ENCODE measurements at places on chromosomes 12 and 14.

GRCh38 chr12:127570387-127570786 lies 696.6 kb upstream of the TMEM132C start:
- DNase-seq: no peak

DNA sequence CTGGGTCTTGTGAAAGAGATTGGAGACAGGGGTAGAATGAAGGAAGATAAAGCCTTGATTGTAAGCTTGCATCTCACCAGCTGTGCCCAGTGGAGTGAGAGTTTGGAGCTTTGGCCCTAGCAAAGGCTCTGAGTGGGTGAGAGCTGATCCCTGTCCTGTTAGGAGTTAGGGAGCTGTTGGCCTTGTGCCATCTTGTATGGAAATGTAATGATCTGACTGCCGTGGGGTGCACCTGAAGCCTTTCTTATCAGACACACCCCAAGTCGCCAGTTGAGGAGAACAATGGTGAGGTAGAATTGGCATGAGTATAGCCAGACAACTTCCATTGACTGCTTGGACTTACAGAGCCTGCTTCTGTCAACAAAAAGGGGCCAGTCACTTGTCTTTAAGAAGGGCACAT lies 130.1 kb downstream of the PRKCH start:
- DNase-seq: no peak

DNA sequence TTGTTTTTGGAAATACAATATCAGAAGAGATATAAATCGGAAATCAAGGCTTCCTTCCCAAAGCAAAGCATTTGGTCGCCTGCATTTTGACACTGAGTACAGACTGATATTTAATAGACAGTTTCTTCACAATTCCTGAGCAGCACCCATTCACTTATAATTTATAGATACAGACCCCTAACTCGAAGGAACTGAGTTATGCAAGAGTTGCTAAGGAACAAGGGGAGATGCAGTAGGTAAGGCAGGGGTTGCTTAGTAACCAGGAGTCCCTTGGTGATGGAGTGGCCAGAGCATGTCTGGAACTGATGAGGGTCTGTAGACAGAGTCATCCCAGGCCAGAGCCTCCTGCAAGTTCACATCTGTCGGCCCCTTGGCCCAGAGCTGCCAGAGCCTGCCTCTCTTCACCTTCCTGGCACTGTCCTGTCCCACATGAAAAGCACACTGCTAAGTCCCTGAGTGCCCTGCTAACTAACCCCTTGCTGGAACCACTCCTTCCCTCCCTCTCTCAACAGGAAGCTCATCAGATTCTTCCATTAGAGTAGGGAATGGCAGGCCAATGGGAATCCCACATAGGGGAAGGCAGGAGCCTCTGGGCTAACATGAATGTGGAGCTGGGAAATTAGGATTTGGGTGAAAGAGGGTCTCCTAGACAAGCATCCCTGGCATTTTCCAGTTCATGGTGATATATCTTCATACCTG lies 3.6 kb upstream of the DHRS2 start:
- DNase-seq: no peak

DNA sequence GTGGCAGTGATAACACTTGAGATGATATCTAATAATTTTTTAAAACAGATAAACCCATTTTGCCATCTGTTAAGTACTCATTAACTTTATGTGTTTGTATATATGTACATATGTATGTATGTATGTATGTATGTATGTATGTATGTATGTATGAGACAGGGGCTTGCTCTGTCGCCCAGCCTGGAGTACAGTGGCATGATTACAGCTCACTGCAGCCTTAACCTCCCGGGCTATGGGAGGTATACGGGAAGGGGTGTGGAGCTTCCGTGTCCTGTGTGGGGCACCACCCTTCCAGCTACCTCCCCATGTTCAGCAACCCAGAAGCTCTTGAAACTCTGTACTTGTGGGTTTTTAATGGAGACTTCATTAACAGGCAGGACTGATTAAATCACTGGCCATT lies 116.9 kb downstream of the SCFD1 start:
- no peak for DNase-seq

GRCh38 chr12:94872007-94872653 lies 131.4 kb downstream of the NDUFA12 start:
- DNase-seq: no peak

- no peak for DNase-seq
Measured at GRCh38 chr12:7834701-7835100, 38.0 kb downstream of the SLC2A14 start.

DNA sequence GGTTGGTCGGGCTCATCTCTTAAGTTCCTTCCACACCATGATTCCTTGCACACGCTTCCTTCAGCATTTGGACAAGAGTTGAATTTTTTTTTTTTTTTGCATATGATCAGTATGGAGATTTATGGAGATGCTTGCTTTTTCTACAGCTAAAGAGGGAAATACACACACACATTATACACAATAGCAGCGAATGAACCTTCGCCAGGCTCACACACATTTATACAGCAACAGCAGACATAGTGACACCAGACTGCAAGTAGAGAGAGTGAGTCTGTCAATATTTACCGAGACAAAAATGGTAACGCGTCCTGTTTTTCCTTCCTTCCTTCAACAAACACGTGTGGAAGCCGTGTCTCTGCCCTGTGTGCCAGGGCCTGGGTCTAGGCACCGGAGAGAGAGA lies 897.9 kb downstream of the BCL11B start:
- peak; percentile 12 for DNase-seq

All from NCI-H345 (cell line).